ENCODE measurements at places on chromosomes 6 and 20.

DNA sequence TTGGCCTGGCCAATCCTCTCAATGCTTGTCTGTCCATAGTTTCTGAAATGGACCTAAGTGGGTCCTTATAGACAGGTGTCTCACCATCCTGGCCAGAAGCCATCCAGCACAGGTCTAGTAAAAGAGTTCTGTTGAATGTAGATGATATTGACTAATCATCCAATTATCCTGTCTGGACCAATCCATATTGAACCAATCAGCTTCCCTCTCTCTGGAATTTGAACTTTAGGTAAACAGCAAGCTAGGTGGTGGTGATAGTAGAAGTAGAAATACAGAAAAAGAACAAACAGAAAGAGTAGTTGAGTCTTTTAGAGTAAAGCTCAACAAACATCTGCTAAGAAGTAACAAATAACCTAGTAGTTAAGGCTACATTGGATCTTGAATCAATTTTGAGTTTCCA is 9.5 kb upstream of the PNRC1 start:
- DNase-seq = no peak

DNA sequence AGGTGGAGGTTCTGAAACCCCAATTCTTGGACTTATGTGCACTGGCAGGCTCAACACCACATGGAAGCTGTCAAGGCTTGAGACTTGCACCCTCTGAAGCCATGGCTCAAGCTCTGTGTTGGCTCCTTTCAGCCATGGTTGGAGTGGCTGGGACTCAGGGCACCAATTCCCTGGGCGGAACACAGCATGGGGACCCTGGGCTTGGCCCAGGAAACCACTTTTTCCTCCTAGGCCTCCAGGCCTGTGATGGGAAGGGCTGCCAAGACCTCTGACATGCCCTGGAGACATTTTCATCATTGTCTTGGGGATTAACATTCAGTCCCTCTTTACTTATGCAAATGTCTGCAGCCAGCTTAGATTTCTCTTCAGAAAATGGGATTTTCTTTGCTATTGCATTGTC is 26.2 kb upstream of the CLDN20 start:
- no peak for DNase-seq

DNA sequence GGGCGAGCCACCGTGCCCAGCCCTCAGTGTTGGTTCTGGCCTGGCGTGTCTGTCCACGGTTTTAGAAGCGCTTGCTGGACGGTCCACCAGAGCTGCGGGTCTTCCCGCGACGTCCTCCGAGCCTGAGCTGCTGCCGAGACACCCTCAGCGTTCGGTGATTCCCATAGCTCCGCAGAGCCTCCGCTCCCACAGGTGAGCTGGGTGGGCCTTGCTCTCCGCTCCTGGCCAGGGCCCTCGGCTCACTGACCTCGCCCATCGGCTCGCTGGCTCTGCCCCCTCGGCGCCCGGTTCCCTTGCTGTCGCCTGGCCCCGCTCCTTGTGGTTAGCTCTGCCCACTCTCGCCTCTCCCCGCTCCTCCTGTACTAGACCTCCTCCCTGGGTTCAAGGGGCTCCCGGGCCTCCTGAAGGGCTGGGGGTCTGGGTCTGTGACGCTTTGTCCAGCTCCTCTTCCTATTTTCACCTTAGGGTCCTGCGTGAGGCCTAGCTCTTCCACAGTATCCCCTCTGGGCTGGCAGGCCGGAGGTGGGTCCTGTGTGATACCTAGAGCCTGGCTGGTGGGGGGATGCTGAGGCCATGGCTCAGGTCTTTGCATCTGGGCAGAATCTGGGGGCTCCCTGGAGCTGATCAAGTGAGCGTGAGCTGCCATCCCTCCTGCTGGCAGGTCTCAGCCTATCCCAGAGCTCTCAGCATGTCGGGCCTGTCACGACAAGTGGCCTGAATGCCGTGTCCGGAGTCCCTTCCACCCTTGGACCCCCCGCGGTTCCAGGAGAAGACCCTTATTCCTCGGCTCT is 5.0 kb upstream of the COX4I2 start:
- DNase-seq = no peak

GRCh38 chr6:31467151-31467550 is 30.8 kb upstream of the MICB start:
- no peak for DNase-seq

DNA sequence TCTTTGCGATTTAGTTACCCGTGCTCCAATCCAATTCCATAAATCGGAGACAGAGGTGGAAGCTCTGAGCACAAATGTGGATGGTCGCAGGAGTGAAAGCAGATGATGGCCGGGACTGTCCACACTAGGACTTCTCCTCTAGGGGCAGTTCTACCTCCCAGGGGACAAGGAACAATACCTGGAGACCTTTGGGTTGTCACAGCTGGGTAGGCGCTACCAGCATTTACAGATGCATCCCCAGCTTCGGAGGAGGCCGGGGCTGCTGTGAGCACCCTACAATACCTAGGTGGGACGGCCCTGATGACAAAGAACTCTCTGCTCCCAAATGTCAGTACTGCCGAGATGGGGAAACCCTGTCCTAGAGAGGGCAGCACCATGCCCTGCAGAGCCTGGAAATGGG is 195.9 kb upstream of the CDH4 start:
- no peak for DNase-seq

DNA sequence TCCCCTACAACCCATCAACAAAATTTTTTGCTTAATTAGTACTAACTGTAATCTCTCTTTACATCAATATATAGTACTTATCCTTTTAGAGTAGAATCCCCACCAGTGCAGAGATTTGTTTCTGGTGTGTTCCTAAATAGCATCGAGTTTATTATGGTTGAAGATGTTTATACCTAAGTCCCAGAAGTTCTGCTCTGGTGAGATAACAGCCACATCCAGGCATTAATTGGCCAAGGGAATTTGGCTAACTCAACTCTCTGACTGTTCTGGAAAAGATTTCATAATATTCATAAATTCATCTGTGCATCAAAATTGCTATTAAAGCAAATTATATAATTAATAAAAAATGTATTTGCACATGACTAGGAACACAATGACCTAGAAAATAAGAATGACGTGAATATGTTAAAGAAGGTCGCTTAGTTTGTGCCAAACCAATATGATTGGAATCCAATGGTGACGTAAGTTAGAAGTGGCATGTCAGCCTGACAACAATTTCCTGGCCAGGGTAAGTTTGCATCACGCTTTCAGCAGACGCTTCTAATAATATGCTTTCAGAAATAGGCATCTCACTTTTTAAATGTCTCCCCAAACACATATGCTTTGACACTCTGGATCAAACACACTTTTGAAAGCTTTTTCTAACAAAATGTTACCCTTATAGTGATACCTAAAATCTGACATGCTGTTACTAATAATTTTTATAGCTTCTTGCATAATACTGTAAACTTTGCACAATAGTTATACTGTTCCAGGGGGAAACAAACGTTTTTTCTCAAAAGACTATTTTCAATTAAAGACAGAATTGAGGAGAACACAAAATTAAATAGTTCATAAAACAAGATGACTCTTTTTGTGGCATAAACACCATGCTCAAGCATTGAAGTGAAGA is 236.7 kb downstream of the TENT5A start:
- peak; percentile 4 for DNase-seq
